ENCODE measurements at places on chromosomes 16 and 17. TPM values are rescaled to one million over a fixed set of nuclear protein-coding genes. Genes with fewer than 3 reads are reported as not detected.

The CLDN7 gene
- 36.6 TPM for polyA plus RNA-seq

The KRTAP9-6 gene
- 0.42 TPM for polyA plus RNA-seq

The TP53TG3B gene
- not detected for polyA plus RNA-seq

DNA sequence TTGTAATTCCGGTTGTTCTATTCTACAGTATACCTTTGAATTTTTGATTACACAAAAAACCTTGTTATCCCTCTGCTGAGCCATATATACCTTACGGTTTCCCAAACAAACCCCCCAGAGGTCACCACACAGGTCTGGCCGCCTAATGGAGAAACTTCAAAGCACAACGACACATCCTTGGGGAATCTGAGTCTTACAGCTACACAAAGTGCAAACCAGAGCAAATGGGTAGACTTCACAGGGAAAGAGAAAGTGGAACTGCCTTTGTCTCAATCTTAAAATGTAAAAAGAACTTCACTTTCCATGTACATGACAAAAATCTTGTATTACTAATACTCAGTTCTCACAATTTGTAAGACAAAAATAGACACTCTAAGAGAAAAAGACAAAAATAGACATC is 2.7 kb downstream of the FBXO31 start:
- no peak for DNase-seq

- no peak for DNase-seq
Measured at GRCh38 chr17:44807817-44808155, 22.3 kb downstream of the GJC1 start.

The BCL6B gene
- 21.8 TPM for polyA plus RNA-seq

Data from left kidney (tissue), 8 donors.